NCI-H2227 treated with DMSO at 0.1 percent for 48 hours (cell line): ENCODE measurements at places on chromosomes 2 and 18.

GRCh38 chr18:26971409-26971808 lies 105.9 kb upstream of the AQP4 start:
- no peak for DNase-seq

- DNase-seq = no peak
Measured at GRCh38 chr2:207805566-207806226, 36.0 kb upstream of the FZD5 start.

DNA sequence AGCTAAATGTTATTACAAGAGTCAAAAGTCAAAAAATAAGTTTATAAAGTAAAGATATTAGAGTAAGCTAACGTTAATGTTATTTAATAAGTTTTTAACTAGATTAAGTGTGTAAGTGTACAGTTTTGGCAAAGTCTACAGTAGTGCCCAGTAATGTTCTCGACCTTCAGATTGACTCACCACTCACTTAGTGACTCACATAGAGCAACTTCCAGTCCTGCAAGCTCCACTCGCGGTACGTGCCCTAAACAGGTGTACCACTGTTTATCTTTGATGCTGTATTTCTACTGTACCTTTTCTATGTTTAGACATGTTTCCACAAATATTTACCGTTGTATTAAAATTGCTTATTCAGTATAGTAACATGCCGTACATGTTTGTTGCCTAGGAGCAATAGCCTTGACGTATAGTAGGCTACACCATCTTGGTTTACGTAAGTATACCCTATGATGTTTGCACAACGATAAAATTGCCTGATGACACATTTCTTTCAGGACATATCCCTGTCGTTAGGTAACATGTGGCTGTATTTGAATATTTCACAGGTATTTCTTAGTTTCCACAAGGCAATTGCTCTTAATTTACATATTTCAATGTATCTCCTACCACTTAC lies 1641.9 kb upstream of the PIK3C3 start:
- DNase-seq = no peak

- DNase-seq = no peak
Measured at GRCh38 chr2:226915846-226916360, 80.0 kb downstream of the RHBDD1 start.

DNA sequence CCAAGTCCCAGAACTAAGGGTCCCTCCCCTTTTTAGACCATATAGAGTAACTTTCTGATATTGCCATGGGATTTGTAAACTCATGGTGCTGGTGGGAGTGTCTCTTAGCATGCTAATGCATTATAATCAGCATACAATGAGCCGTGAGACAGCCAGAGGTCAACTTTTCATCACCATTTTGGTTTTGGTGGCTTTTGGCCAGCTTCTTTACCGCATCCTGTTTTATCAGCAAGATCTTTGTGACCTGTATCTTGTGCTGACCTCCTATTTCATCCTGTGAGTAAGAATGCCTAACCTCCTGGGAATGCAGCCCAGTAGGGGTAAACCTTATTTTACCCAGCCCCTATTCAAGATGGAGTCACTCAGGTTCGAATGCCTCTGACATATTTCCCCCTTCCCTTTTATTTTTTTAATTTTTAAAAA lies 148.2 kb downstream of the PHLPP1 start:
- no peak for DNase-seq

DNA sequence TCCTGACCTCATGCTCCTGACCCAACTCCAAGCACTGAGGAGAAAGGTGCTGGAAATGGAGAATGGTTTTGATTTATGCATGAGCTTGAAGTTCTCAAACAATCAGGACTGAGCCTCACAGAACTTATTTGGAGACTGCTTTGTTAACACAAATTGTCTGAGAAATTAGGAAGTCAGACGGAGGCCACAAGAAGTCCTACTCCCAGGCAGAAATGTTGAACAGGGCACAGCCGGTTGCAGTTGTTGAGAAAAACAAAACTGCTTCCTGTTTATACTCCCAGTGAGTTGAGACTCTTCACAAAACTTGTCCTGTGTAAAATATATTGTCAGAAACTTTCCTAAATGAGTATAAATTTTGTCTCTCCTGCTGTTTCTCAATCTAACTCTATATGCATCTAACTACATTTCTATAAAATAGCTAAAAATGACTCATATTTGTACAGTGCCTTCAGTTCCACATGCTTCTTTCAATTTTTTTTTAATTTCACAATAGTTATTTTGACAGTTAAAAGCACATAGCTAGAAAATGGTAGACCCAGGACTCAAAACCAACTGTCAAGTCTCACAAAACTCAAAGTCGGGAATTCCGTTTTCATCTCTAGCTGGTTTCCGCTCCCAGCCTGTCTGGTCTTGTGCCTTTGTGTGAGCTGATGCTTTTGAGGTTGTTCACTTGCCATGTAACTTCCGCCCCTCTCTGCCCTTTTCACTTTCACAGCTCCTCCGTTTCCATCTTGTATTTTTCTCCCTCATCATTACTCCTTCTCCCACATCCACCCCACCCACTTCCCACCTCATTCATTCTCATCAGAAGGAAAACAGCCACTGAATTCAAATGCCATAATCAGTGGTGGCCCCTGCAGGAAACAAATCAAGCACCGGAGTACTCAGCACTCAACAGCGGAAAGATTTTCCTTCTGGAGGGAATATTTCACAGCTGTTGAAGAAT lies 215.0 kb downstream of the SUCLG1 start:
- no peak for DNase-seq
